AG04450 (cell line): ENCODE measurements at places on chromosomes 1 and 21. TPM values are rescaled to one million over a fixed set of nuclear protein-coding genes. Genes with fewer than 3 reads are reported as not detected.

- no peak for DNase-seq
Measured at GRCh38 chr1:13435458-13435857, 25.2 kb downstream of the PRAMEF20 start.

- no peak for DNase-seq
Measured at GRCh38 chr21:17786851-17787181, 32.3 kb downstream of the C21orf91 start.

DNA sequence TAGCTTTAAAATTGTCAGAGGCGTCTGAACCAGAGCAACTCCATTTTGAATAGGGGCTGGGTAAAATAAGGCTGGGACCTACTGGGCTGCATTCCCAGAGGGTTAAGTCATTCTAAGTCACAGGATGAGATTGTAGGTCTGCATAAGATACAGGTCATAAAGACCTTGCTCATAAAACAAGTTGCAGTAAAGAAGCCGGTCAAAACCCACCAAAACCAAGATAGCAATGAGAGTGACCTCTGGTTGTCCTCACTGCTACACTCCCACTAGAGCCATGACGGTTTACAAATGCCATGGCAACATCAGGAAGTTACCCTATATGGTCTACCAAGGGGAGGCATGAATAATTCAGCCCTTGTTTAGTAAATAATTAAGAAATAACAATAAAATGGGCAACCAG is 143.6 kb downstream of the GABPA start:
- DNase-seq = no peak

The GNAT2 gene
- 0.06 TPM in 1 of 2 replicates, not detected in the other for polyA plus RNA-seq

DNA sequence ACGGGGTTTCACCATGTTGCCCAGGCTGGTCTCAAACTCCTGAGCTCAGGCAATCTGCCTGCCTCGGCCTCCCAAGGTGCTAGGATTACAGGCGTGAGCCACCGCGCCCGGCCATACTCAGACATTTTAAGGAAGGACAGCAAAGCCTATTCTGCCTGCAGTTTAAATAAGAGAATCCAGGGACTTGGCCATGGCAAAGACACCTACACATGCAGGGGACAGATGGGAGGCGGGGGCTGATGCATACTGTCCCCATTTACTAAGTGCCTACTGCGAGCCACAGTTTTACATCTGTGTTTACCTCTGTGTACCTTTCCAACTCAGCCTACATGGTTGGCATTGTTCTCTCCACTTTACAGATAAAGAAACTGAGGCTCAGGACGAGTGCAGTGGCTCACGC is 25.4 kb downstream of the LDLRAD2 start:
- no peak for DNase-seq

DNA sequence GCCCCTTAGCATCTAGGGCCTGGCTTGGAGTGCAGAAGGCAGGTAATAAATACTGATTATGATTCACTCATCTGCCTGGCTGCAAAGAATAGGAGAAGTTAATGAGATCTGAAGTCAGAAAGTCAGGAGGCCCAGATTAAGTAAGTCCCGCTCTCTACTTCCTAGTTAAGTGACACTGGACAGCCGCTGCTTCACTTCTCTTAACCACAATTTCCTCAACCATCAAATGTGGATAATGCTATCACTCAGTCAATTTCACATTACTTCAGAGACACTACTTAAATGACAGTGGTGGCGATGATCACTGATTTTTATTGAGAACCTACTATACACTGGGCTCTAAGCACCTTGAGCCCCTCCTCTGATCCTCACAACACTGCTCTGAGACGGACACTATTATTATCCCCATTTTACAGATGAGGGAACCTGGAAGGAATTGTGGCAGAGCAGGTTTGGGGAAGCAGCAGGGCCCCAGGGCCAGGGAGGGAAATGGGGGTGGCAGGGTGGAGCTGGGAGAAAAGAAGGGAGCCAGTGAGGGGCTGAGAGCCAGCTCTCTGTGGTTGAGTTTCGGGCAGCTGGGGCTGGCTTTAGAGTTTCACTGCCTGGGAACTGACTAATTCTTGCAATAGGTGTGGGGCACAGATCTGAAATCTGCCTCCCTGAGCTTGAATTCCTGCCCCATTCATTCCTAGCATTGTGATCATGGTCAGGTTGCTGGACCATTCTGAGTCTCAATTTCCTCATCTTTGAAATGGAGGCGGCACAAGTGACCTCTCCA is 2.4 kb upstream of the E2F2 start:
- DNase-seq = no peak

GRCh38 chr21:40143822-40144525 is 276.7 kb downstream of the PCP4 start:
- no peak for DNase-seq

DNA sequence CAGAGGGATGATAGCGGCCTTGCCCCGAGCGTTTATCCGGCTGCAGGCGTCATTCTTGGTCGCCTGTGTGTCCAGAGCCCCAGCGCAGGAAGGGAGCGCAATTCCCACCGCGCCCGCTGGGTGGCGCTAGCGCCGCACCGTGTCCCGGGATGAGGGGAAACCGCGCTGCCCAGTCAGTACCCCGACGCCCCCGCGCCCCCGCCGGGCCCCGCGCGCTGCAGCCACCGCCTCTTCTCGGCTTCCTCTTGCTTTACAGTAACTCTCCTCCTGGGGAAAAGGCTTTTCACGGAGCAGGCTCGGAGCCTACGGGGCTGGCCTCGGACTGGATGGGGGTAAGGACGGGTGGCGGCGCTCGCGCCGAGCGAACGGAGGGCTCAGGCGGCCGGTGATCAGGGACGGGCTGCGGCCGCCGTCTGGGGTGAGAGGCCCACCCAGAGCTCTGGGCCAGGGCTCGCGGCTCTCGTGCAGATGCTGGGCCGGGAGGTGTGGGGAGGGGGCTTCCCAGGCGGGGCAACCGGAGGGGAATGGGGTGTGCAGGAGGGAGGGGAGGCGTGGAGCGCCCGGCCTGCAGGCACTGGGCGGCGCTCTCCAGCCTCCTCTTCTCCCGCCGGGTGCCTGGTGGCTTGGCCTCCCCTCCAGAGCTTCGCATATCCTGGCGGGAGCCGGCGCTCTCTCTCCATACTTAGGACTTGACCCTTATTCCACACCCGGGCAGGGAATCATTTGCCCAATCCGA is 29.8 kb downstream of the TEX35 start:
- DNase-seq = peak; percentile 75

GRCh38 chr1:221631556-221631955 is 110.3 kb downstream of the DUSP10 start:
- DNase-seq = no peak

DNA sequence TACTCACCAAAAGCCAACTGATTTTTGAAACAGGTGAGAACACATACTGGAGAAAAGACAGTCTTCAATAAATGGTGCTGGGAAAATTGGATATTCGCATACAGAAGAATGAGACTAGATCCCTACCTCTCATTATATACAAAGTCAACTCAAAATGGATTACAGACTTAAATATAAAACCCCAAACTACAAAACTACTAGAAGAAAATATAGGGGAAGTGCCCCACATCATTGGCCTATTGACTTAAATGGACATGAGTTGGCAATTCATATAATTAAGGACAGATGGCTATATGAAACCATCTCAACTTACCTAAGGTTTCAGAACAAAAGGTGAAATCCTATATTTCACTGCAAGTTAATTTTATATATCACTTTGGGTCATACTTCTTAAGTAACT is 60.1 kb downstream of the C4BPA start:
- no peak for DNase-seq

DNA sequence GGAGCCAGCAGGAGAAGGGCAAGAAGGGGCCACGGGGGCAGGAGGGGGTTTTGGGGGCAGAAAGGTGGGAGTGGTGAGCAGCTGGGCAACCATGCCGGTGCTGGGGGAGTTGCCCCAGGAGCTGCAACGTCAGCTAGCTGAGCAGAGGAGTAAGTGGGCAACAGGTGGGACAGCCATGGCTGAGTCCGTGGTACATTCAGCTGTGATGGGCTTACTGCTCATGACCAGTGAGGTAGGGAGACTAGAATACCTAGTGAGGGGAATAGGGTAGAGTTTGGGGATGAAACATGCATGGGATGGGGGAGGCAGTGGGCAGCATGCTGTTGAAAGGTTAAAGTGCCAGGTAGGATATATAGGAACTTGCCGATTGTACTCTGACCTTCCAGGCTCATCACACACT is 2.4 kb downstream of the USP21 start:
- DNase-seq = no peak

The LCE1F gene
- not detected in 2 replicates for polyA plus RNA-seq

- DNase-seq = no peak
Measured at GRCh38 chr1:228218513-228219244, 10.8 kb downstream of the OBSCN start.

GRCh38 chr1:16405441-16405840 is 31.8 kb downstream of the SPATA21 start:
- no peak for DNase-seq

- no peak for DNase-seq
Measured at GRCh38 chr21:38380481-38381137, 117.7 kb downstream of the ERG start.
